PC-3 (cell line): ENCODE measurements at places on chromosomes 6 and 20. TPM values are rescaled to one million over a fixed set of nuclear protein-coding genes. Genes with fewer than 3 reads are reported as not detected.

DNA sequence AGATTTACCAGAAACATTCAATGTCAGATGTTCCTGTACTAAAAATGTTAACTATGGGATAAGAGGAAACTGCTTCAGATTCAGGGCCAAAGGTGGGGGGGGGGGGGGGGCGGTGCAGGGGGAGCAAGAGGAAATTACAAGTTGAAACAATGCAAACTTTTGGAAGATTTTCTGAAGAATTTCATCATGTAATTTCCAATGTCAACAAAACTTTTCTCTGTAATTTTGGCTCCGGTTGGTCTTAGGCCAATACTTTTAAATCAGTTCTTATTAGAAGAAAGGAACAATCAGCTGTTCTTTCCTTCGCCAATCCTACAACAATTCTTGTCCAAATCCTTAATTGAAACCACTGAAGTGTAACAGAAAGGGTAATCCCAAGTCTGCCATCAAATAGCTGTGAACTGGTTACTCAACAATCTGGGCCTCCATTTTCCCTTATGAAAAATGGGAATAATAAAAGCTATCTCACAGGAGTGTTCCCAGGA, 13.1 kb downstream of the UQCC1 start:
- no peak for DNase-seq
- no peaks in the 10 kb centered on the region for H3K27me3 ChIP-seq
- H3K27ac ChIP-seq = no peak overlapping the region

GRCh38 chr6:161269310-161269709, 4.6 kb downstream of the AGPAT4 start:
- H3K27me3 ChIP-seq = no peaks in the 10 kb centered on the region
- no peaks in the 10 kb centered on the region for H3K36me3 ChIP-seq
- no peak overlapping the region for H3K4me3 ChIP-seq
- H3K27ac ChIP-seq = no peak overlapping the region
- DNase-seq = no peak
- H3K4me1 ChIP-seq = peaks cover 22% of the 10 kb centered on the region

DNA sequence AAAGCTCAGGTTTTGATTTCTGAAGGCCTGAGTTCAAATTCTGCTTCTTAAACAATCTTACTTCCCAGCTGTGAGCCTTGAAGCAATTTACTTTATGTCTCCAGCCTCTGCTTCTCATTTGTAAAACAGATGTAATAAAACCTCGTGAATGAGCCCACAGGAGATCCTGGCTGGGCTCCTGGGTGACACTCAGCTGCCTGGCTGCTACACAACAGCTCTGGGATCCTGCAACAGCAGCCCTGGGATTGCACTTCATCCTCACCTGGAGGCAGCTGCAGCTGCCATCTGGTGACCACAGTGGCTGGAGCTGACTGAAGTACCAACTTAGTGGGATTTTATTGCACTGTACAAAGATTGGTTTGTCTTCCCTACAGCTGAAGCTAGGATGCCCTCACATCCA, 98.6 kb downstream of the NDUFAF5 start:
- peaks cover 7% of the 10 kb centered on the region for H3K4me1 ChIP-seq
- peaks cover 22% of the 10 kb centered on the region; the same call in 1 of the 2 replicates for H3K27me3 ChIP-seq
- no peak overlapping the region for H3K4me3 ChIP-seq
- no peak for DNase-seq

GRCh38 chr20:31820228-31820627, 1.1 kb downstream of the MYLK2 start:
- no peak overlapping the region for H3K4me3 ChIP-seq
- no peak overlapping the region for H3K27ac ChIP-seq
- H3K27me3 ChIP-seq = no peaks in the 10 kb centered on the region
- no peaks in the 10 kb centered on the region for H3K4me1 ChIP-seq

- no peaks in the 10 kb centered on the region for H3K36me3 ChIP-seq
- H3K4me3 ChIP-seq = no peak overlapping the region
- H3K27ac ChIP-seq = no peak overlapping the region
- DNase-seq = no peak
- no peaks in the 10 kb centered on the region for H3K27me3 ChIP-seq
- no peaks in the 10 kb centered on the region for H3K4me1 ChIP-seq
Observed at GRCh38 chr6:76120302-76120701, 47.8 kb upstream of the IMPG1 start.

GRCh38 chr20:22931653-22932608, 103.2 kb upstream of the SSTR4 start:
- no peaks in the 10 kb centered on the region for H3K36me3 ChIP-seq
- DNase-seq = no peak
- no peaks in the 10 kb centered on the region for H3K4me1 ChIP-seq
- no peak overlapping the region for H3K27ac ChIP-seq
- peaks cover 9% of the 10 kb centered on the region for H3K27me3 ChIP-seq
- no peak overlapping the region for H3K4me3 ChIP-seq

GRCh38 chr20:62203378-62204030, 16.6 kb downstream of the HRH3 start:
- peak; percentile 63 for DNase-seq
- peaks cover 18% of the 10 kb centered on the region for H3K4me1 ChIP-seq
- H3K4me3 ChIP-seq = no peak overlapping the region
- peak overlapping the region; percentile 14; the same call in 1 of the 2 replicates for H3K27ac ChIP-seq
- peaks cover 23% of the 10 kb centered on the region for H3K36me3 ChIP-seq

SLC39A7 gene
- 128 and 149 TPM in 2 replicates for total RNA-seq

COL19A1 gene
- not detected in 2 replicates for total RNA-seq
